Fibroblast of skin of scalp (primary cell): ENCODE measurements at places on chromosomes 1 and 21.

GRCh38 chr1:193322211-193322610 is 135.8 kb upstream of the B3GALT2 start:
- peak; percentile 95 for DNase-seq

- no peak for DNase-seq
These were observed 7.5 kb upstream of the FNDC5 start for GRCh38 chr1:32878183-32878582.

GRCh38 chr1:232891071-232891470 is 59.3 kb upstream of the NTPCR start:
- peak; percentile 86 for DNase-seq

- DNase-seq = no peak
These were observed 68.0 kb upstream of the ACTL8 start for GRCh38 chr1:17687145-17687544.

GRCh38 chr1:2001773-2002411 is 1.7 kb downstream of the CFAP74 start:
- DNase-seq = peak; percentile 7

DNA sequence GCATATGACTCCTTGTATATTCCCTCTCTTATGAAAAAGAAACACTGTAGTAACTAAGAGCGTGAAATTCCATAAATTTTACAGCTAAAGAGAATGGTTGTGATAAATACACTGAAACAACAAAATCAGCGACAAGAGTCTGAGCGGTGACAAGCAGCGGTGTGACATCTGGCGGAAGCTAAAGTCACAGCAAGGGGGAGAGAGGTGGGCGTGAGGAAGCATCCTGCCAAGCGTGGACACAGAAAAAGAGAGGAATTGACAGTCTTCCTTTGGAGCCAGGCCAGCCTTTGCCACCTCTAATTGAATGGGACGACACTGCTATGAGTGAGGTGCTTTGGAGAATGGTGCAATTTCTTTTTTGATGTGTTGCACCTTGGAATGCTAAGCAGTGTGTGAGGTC is 25.9 kb downstream of the PSMB2 start:
- DNase-seq = no peak

DNA sequence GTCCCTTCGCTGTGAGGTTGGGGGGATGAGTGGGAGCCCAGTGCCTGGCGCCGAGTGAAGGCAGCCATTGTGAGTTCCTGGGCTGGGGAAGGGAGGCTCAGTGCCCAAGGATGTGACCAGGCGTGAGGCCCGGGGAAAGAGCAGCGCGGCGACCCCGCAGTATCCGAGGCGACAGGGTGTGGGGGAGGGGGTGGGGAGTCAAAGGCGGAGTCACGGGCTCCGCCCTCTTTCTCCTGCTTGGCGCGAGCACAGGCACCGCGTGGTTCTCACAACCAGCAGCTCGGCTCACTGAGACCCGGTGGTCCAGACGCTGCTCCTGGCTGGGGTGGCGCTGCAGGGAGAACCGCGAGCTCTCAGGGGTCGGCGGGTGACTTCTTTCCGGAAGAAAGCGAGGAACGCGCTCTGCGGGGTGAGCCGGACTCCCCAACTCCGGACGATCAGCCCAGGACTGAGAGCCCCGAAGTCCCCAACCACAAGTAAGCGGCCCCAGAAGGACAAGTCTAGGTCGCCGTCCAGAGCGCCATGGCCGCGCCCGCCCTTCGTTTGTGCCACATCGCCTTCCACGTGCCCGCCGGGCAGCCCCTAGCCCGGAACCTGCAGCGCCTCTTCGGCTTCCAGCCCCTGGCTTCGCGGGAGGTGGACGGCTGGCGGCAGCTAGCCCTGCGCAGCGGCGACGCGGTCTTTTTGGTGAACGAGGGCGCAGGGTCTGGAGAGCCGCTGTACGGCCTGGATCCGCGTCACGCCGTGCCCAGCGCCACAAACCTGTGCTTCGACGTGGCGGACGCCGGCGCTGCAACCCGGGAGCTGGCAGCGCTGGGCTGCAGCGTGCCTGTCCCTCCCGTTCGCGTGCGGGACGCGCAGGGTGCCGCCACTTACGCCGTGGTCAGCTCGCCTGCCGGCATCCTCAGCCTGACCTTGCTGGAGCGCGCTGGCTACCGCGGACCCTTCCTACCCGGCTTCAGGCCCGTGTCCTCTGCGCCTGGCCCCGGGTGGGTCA is at the start of gene HPDL:
Gene HPDL (plus strand): TSS at position 269 of the 997 bp plus-strand sequence. CDS start 254 bp downstream, at position 523.
- DNase-seq = peak; percentile 68

- peak; percentile 78 for DNase-seq
These were observed 349.4 kb downstream of the DUSP10 start for GRCh38 chr1:221392453-221392852.
